Foreskin keratinocyte (primary cell): ENCODE measurements at places on chromosomes 7 and 10.

GRCh38 chr7:127446842-127447241 lies 54.3 kb upstream of the ZNF800 start:
- no peak for DNase-seq

GRCh38 chr10:132742167-132742836 lies 43.6 kb downstream of the NKX6-2 start:
- DNase-seq: no peak

GRCh38 chr10:76497666-76498065 lies 1066.2 kb downstream of the LRMDA start:
- DNase-seq: no peak

- DNase-seq: no peak
Observed at GRCh38 chr7:99767662-99768061, 16.3 kb downstream of the CYP3A4 start.

GRCh38 chr7:98125759-98126158 lies 19.1 kb downstream of the LMTK2 start:
- DNase-seq: no peak

GRCh38 chr10:1090696-1091095 lies 34.5 kb downstream of the WDR37 start:
- DNase-seq: no peak

- no peak for DNase-seq
Observed at GRCh38 chr10:62710182-62710581, 94.3 kb upstream of the ADO start.

GRCh38 chr7:41999736-42000283 lies 237.2 kb downstream of the GLI3 start:
- no peak for DNase-seq

GRCh38 chr7:24980534-24981170 lies 674 bp upstream of the OSBPL3 start:
- DNase-seq: peak; percentile 51
